ENCODE measurements at places on chromosomes 1 and 21. TPM values are rescaled to one million over a fixed set of nuclear protein-coding genes. Genes with fewer than 3 reads are reported as not detected.

The C1QTNF12 gene
- total RNA-seq = 0.27 TPM

The CNKSR1 gene
- 5.9 TPM for total RNA-seq

The DCDC2B gene
- total RNA-seq = under 0.01 TPM

The S100A12 gene
- total RNA-seq = 4.8 TPM

The SPRR2A gene
- not detected for total RNA-seq

The GPR52 gene
- 4.6 TPM for total RNA-seq

The AGPAT3 gene
- total RNA-seq = 26.4 TPM

The FAAH gene
- 14.8 TPM for total RNA-seq

The RRAGC gene
- total RNA-seq = 5.4 TPM

The RHD gene
- under 0.01 TPM for total RNA-seq

The CLCA1 gene
- not detected for total RNA-seq

The TTC34 gene
- 0.27 TPM for total RNA-seq

The LRP8 gene
- 30.7 TPM for total RNA-seq

The PLEKHN1 gene
- total RNA-seq = 0.54 TPM

The CLCNKA gene
- total RNA-seq = not detected

The EFNA3 gene
- 4.8 TPM for total RNA-seq

The FCRL2 gene
- total RNA-seq = under 0.01 TPM

The VPS26C gene
- 51.7 TPM for total RNA-seq

The HES2 gene
- total RNA-seq = under 0.01 TPM

The S100A1 gene
- total RNA-seq = 0.54 TPM

The ARHGEF10L gene
- total RNA-seq = 0.27 TPM

The CD1D gene
- total RNA-seq = 0.54 TPM

The GBP1 gene
- 15.9 TPM for total RNA-seq

The IFNLR1 gene
- total RNA-seq = under 0.01 TPM

The RGS13 gene
- under 0.01 TPM for total RNA-seq

The FOXD3 gene
- not detected for total RNA-seq

The RCSD1 gene
- 218 TPM for total RNA-seq

The TAS1R1 gene
- total RNA-seq = not detected

The ORC1 gene
- total RNA-seq = 8.1 TPM

The TCHH gene
- under 0.01 TPM for total RNA-seq

The LRRN2 gene
- 1.3 TPM for total RNA-seq

The S100A14 gene
- total RNA-seq = not detected

The LYPD8 gene
- total RNA-seq = 0.54 TPM

The B3GALT2 gene
- total RNA-seq = not detected

The ACKR1 gene
- 0.27 TPM for total RNA-seq

The IGSF21 gene
- under 0.01 TPM for total RNA-seq

The GSTM1 gene
- total RNA-seq = not detected

The CYB561D1 gene
- total RNA-seq = 9.4 TPM

The CRP gene
- total RNA-seq = not detected

The POLR3GL gene
- 15.1 TPM for total RNA-seq

Data from hematopoietic multipotent progenitor cell (in vitro differentiated cells).